Esophagus squamous epithelium (tissue), 5 donors: ENCODE measurements at places on chromosomes 3 and 15.

DNA sequence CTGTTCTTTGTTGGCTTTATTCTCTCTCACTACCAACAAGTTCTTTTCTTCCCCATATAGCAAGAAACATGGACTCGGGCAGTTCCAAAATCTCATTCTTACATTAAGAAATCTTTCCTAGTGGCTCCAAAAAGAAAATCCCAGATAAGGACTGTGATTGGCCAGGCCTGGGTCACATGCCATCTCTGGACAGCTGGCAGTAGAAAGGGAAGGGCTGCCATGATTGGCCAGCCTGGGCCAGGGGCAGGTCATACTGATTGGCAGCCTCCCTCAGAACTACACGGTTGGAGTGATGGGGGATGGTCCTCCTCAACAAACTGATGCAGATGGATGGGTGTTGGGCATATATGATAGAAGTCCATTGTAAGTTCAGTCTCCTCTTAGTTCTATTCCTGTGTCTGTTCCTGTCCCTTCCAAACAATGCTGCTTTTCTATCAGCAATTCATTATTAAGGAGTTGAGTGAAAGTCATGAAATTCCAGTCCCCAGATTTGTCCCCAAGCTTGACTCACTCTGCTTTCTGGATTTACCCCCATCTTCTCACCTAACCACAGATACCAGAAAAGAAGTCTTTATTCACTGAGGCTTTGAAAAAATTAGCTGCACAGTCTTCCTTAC lies 175.5 kb downstream of the ATG7 start:
- no peak for DNase-seq

- no peak for DNase-seq
These were observed 38.3 kb upstream of the SNRPN start for GRCh38 chr15:24916305-24917009.

DNA sequence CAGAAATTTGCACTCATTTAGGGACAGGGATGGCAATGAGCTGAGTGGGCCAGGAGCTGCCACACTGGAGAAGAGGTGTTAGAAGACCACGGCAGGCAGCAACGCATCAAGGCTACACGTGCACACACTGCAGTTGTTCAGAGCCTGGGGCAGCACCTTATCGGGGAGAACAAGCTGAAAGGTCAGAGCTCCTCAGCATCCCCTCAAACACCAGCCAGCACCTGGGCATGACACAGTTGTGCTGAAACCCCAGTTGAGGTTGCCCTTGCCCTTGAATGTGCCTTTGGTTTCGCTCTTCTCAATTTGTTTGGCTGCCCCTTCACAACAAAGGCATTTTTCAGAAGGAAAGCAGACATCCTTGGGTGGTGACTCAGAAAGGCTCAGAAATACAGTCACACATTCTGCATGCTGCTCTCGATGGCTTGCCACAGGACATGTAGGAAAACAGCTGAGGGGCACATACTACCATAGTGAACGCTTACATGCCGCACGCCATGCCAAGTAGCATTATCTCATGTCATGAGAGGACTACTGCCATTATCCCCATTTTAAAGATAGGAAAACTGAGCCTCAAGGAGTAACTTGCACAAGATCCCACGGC lies 57.6 kb downstream of the ST8SIA2 start:
- DNase-seq, result no peak

GRCh38 chr15:51589881-51590568 lies 32.5 kb downstream of the DMXL2 start:
- no peak for DNase-seq

- no peak for DNase-seq
These were observed 149.4 kb downstream of the LRRK1 start for GRCh38 chr15:101068523-101068960.
